ENCODE measurements at places on chromosomes 16 and 17.

GRCh38 chr17:78726513-78726912, 55.6 kb downstream of the CYTH1 start:
- DNase-seq, result no peak

DNA sequence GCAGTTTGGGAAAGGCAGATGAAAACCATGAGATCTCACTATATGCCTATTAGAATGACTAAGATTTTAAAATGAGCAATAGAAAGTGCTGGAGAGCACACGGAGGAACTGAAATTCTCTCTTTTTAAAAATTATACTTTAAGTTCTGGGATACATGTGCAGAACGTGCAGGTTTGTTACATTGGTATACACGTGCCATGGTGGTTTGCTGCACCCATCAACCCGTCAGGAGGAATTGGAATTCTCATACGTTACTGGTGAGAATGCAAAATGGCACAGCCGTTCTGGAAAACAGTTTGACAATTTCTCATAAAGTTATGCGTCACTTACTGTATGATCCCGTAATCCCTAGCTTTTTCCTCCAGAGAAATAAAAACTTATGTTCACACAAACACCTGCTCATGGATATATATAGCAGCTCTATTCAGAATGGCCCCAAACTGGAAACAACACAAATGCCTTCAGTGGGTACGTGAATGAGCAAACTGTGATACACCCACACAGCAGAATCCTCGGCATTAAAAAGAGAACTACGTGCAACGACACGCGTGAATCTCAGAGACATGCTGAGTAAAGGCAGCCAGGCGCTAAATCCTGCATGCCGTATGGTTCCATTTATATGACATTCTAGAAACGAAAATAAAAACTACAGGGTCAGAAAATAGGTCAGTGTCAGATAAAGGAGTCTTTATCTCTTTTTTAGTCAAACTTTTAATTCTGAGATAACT, 11.8 kb downstream of the PIK3R6 start:
- DNase-seq, result no peak

DNA sequence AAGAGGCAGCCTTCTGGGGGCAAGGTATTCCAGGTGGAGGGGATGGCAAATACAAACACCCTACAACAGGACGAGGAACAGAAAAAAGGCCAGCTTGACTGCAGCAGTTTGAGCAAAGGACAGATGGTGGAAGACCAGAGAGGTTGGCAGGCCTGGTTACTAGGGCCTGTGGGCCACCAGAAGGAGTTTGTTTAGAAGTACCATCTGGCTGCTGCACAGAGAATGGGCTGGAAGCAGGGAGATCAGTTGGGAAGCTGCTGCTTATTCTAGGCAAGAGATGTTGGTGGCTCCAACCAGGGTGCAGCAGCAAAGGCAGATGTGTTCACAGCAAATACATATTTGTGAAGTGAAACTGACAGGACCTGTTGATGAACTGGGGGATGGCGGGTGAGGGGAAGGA, 2.9 kb upstream of the YPEL2 start:
- DNase-seq, result no peak

DNA sequence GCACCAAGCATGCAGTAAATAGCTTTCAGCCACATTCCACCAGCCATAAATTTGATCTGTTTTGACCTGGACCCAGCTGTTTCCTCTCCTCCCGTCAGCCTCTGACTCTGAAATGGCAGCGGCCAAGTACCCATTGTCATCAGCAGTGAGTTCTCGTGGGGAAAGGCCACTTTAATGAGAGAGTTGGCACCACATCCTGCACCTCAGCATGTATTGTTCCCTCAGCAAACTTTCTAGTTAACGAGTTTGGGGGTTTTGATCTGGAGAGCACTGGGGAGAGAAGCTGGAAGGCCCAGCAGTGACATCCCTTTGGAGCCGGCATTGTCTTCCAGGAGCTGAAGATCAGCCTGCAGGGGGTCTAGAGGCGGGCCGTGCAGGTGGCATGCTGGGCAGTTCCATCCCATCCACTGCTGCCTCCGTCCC, 84.9 kb downstream of the RPA1 start:
- DNase-seq, result no peak

DNA sequence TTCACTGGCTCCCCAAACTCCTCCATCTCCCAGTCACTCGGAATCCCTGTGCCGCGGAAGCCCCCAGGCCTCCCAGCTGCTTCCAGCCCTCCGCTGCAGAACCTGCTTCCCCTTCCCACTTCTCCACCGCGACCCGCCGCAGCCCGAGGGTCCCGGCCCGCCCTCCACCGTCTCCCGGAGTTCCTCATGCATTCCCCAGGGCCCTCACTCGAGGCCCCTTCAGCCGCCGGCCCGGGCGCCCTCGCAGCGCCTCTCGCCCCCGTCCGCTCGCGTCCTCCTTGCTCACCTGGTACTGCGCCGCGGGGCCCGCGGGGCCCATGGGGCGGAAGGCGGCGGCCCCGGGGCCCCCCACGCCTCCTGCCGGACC, 329 bp downstream of the SMARCD2 start:
- no peak for DNase-seq

DNA sequence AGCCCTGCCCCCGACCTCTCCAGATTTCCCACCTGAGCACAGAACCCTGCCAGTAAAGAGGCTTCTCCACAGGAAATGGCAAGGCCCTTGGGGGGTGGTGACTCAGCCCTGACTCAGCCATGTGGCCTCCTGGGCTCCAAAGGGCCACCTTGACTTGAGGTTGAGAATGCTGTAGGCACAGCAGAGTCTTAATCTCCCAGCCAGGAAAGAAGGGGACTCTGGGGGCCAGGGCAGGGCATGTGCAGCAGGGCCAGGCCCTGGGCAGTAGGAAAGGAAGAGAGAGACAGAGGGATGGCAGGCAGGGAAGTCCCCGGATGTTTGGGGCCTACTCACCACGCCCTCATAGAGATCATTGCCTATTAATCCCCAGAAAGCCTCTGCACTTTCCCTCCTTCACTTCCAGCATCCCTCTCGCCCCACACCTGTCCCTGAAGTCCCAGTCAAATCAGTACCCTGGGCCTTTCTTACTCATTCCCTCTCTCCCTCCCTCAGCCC, 4.8 kb upstream of the ITGA3 start:
- DNase-seq, result peak; percentile 66

- DNase-seq, result peak; percentile 67
Measured at GRCh38 chr16:117379-118365, 20.8 kb downstream of the NPRL3 start.

GRCh38 chr16:10979717-10980601, 35.6 kb downstream of the CLEC16A start:
- no peak for DNase-seq

DNA sequence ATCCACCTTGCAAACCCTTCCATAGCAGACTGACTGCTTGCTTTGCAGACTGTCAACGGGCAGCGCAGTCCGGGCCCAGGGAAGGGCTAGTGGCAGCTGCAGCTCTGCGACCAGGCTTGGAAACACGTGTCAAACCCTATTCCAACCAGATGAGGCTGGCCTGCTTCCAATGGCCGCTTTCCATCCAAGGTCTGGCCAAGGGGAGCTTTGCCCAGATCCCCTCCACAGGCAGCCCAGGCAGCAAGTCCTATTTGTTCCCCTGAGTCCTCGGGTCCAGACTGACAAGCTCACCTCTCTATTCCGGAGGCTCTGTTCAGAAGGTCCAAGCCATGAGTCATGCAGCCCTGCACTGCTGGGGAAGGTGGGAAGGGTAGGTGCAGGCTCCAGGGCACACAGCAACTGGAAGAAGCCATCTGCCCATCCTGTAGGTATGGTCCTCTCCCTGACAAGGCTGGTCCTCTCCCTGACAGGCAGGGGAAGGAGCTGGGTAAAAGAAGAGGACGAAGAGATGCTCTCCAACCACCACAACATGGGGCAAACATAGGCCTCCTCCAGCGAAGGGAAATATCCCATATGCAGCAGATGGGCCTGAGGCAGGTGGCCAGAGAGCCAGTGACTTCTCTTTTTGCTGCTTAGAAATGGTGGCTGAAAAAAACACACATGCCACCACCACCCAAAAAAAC, 22.6 kb upstream of the AXIN2 start:
- no peak for DNase-seq

DNA sequence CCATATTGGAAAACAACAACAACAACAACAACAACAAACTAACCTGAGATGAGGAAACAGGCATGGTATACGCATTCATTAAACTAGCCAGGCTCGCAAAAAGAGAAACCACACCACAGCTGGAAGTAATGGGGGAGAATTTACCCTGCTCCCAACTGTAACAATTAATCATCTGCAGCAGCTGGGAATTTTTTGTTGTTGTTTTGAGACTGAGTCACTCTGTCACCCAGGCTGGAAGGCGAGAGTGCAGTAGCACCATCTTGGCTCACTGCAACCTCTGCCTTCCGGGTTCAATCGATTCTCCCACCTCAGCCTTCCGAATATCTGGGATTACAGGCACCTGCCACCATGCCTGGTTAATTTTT, 16.3 kb downstream of the PRPSAP1 start:
- DNase-seq, result peak; percentile 19

GRCh38 chr17:2435181-2435741, 34.4 kb upstream of the MNT start:
- no peak for DNase-seq

DNA sequence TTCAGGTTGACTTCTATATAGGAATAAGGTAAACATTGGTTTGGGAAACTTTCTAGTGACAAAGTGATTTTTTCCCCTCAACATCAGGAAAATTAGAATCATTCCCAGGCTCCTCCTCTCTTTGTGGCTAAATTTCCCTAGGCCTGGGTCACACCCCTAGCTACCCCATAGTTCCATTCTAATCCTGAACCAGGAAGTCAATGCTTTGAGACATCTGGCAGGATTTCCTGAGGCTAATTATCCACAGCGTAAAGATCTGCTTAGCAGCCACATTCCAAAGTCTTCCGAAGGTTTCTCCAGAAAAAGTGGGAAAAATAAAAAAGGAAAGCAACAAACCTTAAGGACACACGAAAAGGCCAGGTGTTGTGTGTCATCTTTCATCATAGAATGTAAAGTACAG, 60.3 kb upstream of the CORO6 start:
- DNase-seq, result no peak

- no peak for DNase-seq
Measured at GRCh38 chr17:46917516-46917915, 5.4 kb upstream of the GOSR2 start.

- DNase-seq, result no peak
Measured at GRCh38 chr17:3524024-3524423, 33.6 kb downstream of the TRPV3 start.

- DNase-seq, result peak; percentile 94
Measured at GRCh38 chr17:2049333-2050299, 5.3 kb upstream of the HIC1 start.

- DNase-seq, result peak; percentile 67
Measured at GRCh38 chr16:22948603-22949368, 134.8 kb downstream of the HS3ST2 start.

DNA sequence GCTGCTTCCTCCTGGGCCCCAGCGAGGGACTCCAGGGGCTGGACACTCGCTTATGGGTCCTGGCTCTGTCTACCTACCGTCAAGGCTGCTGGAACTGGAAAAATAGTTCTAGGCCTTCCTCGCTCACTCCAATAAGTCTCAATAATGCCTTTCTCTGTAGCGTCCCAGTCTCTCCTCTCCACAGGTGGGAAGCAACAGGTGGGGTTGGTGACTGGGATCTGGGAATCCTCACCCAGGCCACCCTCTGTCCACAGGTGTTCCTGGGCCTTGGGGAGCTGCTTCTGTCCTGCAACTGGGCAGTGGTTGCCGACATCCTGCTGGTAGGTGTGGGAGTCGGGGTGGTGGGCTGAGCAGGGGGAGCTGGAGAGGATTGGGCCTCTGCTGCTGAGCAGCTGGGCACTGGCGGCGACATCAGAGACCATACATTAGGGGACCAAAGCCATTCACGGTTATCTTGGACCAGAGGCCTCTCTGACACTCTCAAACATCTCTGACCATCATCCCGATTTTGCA, 20.3 kb upstream of the SPNS2 start:
- DNase-seq, result no peak

DNA sequence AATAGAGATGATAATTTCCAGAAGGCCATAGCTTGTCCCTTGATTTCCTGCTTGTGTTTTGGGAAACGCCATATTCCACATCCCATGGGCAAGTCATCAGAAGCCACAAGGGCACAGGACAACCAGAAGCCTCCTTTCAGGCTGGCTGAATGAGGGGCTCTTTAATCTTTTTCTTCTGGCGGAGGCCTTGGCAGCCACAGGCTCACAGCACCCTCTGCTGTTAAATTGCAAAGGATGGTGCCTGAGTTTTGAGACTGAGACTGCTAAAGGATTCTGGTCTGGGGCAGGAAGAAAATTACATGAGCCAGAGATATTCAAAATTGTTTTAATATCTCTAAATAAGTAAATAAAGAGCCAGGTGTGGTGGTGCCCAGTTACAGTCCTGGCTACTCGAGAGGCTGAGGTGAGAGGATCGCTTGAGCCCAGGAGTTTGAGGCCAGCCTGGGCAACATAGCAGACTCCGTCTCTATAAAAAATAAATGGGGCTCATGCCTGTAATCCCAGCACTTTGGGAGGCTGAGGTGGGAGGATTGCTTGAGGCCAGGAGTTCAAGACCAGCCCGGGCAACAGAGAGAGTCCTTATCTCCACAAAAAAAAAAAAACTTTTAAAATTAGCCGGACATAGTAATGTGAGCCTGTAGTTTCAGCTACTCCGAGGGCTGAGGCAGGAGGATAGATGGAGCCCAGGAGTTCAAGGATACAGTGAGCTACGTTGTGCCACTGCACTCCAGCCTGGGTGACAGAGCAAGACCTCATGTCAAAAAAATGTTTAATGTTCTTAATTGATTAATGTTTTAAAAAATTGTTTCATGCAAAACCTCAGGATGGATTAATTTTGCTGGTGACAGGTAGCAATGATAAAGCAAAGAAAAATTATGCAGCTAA, 26.3 kb downstream of the AARSD1 start:
- peak; percentile 63 for DNase-seq

DNA sequence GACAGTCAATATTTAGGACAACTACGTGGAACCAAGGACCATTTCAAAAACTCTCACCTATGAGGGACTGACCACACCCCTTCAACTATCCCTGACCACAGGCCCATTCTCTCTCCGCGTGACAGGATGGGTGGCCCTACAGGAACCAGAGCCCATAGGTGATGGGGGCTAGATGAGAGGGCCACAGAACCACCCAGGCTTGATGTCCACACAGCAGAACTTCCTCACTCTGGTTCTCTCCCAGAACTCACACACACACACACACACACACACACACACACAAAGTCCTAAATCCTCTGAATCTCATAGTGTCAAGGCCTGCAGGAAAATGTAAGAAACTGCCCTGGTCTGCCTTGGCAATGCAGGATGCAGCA, 1.5 kb downstream of the ZNF319 start:
- no peak for DNase-seq
